Heart right ventricle (tissue), 16 donors: ENCODE measurements at places on chromosomes 12 and 14. TPM values are rescaled to one million over a fixed set of nuclear protein-coding genes. Genes with fewer than 3 reads are reported as not detected.

GRCh38 chr12:122028165-122028904 is 6.7 kb downstream of the BCL7A start:
- no peak for DNase-seq

GRCh38 chr12:117363953-117364486 is 2.6 kb upstream of the NOS1 start:
- no peak for DNase-seq

- no peak for DNase-seq
Observed at GRCh38 chr12:130266751-130267150, 70.9 kb upstream of the PIWIL1 start.

DNA sequence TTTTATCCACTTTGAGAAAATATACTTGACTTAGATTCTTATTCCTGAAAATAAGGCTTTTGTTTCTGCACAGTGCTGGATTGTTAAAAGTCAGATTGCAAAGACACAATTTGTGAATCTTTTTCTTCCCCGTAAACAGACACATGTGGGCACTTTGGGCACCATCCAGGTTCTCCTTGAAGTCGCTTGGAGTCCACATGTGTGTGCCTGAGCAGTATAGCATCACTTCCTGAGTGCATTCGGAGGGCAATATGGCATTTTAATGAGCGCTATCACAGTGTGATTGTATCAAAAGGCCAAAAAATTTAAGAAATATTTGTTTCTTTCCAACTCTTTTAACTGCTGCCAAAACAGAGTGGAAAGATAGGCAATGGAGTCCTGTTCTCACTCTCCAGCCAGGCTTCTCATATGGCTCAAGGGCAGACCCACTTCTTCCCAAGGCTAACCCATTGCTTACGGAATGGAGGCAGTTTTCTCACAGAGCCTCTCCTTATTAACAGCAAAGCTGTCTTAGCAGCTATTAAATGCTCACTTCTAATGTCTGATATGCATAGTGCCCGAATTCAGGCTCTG is 397.1 kb downstream of the EGLN3 start:
- no peak for DNase-seq

DNA sequence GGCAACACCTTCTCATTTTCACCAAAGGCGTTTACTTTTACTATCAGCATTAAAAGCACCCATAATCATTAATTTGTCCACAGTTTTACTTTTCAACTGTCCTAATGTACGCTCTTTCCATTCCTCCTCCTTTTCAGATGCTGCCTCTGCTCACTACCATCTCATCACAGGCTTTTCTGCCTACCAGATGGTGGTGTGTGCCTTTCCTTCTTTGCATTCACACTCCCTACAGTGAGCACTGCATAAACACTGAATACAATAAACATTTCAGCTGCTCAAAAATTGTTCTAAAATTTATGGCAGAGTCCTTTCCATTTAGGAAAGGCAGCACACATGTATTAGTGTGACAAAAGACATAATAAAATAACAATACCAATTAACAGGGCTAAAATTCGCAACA is 435.7 kb downstream of the GXYLT1 start:
- DNase-seq: no peak

DNA sequence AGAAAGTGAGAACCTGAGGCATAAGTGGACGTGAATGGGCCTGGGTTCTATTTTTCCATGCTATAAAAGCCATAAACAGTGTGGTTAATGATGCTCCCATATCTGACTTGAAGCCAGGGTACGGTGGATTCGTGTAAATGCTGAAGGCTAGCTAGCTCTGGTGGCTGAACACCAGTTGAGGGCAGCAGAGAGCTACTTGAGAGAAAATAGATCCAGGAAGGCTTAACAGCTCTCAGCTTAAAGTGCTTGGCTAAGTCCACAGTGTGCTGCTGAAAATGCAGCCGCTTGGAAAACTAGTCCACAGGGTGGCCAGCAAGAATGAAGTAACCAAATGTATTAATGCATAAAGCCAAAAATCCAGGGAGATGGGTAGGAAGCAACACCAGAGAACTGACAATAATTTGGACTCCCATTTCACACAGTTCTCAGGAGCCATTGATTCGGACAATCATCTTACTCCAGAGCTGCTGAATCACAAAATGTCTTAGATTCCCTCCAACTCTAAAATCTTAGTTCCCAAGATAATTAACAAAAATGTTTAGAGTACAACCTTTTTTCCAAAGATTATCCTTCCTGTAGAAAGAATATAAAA is 15.0 kb upstream of the FOXG1 start:
- DNase-seq: no peak

- DNase-seq: no peak
Observed at GRCh38 chr12:30930238-30930637, 3.7 kb downstream of the TSPAN11 start.

DNA sequence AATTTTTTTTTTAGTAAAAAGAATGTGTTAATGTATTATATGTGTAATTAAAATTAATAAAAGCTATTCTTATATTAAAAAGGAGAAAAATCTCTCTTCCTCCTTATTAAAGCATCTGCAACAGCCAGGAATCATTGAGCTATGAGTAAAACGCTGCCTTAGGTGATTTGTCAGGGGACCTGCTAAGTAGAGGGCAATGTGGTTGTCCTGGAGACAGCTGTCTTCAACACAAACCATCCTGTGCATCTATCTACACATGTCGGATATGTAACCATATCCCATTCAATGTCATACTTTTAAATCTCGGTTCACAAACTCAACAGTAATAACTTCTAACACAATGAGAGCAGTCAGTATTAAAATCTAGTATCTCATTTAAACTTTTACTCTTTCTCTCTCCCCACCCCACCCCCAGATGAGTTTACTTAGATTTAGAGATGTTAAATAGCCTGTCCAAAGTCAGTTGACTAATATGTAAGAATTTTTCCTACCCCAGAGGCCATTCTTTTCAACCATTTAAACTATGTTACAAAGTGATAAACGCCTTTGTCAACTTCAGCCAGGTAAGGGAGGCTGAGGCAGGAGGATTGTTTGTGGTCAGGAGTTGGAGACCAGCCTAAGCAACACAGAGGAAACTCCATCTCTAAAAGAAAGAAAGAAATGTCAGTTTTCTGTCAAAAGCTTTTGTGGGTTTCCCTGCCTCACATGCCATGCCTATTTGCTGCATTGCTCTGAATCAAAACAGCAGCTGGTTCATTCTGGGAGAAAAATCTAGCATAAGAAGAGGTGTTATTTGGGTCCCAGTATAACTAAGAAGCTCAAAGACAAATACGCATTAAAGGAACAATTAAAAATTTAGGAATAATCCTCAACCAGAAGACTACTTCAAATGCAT is 413.7 kb upstream of the CCDC196 start:
- no peak for DNase-seq

DNA sequence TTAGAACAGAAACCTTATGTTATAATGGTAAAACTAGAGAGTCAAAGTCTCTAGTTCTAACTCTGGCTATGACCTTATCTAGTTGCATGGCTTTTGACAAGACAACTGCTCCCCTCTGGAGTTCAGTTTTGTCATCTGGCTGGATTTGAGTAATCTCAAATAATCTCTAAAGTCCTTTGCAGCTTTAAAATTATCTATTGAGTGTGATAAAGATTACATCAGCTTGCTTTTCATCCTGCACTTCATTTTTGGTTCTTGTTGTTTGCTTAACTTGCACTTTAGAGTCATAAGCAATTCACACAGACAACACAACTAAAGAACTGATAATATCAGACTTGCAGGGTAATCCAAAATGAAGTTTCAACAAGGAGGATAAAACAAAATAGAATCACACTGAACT is 2.3 kb downstream of the AKAP5 start:
- no peak for DNase-seq

DNA sequence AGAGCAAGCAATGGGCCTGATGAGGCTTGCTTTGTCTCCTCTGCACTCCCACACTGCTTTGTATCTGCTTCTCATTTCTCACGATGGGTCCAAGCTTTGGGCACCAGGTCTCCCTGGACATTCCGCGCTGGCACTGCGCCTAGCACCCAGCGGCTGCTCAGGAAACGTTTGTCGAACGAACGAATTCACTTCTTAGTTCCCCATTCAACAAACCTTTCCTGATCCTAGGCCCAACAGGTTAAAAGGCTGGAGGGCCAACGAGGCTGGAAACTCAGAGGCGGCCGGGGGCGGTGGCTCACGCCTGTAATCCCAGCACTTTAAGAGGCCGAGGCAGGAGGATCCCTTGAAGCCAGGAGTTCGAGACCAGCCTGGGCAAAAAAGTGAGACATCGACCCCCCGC is 1.0 kb upstream of the GLRX5 start:
- DNase-seq: no peak

- DNase-seq: no peak
Observed at GRCh38 chr12:56333197-56333678, 562 bp downstream of the PAN2 start.

DNA sequence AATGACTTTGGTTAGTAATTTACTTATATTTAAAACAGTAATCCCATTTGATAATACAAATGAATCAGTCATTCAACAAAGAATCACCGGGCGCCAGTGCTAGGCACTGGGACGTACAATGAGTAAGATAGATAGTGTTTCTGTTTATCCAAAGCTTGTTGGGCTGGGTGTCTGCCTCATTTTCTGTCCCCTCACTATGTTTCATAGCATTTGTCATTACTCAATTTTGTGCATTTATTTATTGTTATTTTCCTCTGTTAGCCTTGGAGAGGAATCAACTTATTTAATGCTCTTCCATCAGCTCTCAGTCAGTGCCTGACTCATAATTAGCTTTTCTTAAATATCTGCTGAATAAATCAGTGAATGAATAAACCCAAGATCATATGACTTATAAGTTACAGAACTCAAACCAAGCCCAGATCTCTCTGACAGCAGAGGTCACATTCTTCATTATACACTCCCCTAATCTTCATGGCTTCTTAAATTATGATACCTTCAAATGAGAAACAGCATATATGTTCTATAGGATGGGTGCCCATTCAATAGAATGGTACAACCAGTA is 86.2 kb downstream of the TSPAN8 start:
- DNase-seq: no peak

DNA sequence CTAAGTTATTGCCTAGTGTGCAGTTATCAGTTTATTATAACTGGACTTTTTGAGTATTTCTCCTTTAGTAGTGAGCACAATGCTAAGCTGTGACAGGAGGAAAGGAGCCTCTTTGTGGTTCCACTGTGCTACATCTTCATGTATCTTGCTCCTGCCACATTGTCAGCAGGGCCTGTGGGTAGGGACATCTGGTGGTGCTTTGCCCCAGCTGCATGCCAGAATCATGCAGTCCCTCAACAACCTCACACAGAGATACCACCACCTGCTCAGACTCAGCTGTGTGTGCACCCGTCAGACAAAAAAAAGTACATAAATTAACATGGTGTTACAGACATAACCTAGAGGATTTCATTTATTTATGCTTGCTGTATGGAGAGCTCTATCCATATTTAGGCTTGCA is 51.1 kb downstream of the MIS18BP1 start:
- no peak for DNase-seq

DNA sequence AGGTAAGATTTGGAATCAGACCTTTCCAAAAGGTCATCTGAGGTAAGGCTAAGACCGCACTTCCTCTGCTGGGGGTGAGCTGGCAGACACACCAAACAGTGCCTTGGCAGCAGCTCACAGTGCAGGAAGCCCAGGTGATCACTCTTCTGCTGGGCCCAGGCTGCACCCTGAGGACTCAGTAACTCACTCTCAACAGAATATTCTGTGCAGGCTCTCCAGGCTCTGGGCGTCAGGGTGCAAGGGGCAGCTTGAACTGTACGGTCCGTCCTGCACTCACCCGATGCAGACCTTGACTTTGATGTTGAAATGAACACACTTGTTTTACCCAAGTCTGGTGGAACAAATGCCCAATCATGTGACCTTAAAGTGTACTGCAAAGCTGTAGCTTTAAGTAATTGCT is 6.0 kb downstream of the ALKBH2 start:
- DNase-seq: no peak

GRCh38 chr12:113573148-113573547 is 101.5 kb upstream of the LHX5 start:
- no peak for DNase-seq

- DNase-seq: no peak
Observed at GRCh38 chr14:68779761-68780323, 13.0 kb downstream of the ZFP36L1 start.

DNA sequence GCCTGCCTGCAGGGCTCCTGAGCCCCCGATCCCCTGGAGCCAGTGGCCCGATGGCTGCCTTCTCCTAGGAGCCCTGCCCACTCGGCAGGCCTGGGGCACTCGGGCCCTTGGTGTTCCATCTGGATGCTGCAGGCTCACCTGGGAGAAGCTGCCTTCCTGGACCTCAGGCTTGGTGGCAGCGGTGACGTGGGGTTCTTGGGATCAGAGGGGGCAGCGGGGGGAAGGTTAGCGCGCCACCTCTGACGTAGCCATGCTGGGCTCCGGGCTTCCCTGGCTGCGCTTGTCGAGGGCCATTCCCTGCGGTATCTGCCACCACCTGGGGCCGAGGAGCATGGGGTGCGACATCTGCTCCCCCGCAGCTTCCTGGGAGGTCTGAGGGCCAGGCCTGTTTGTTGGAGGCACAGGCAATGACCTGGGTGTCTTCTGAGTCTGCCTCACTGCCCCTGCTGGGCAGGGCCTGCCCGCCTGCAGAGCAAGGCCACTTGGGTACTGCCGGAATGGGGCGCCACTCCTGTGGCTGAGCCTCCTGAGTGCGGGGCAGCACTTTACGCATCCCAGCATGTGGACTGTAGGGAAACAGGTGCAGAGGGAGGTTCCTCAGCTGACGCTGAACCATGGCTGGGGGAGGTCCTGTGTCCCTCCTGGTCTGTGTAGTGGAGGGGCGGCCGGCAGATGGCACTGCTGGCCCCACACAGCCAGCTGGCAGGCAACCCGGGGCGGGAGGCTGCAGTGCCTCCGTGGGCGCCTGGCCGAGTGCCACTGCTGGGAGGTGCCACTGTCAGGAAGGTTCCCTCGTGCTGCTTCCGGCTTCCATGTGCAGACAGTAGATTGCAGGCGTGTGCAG is 20.3 kb downstream of the MTA1 start:
- DNase-seq: peak; percentile 21

DNA sequence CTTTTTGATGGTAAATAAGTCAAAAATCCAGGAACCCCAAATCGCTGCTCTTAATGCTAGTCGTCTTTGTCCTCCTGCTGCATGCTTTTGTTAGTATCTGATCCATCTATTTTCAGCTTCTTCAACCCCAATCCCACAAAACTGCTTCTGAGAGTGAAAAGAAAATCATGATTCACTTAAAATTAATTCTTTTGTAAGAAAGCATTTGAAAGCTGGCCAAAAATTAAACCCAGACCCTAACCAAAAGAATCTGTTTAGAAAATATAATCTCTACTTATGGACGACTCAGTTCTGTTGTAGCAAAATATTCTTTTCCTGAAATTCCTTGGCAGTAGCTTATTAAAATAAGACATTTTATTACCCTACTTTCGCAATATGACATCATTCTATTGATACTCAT is 443.6 kb upstream of the SYT1 start:
- no peak for DNase-seq

SELPLG gene
- 0.88 TPM for polyA plus RNA-seq

EFS gene
- polyA plus RNA-seq: 3.7 TPM

LRTM2 gene
- not detected for polyA plus RNA-seq

CCDC197 gene
- polyA plus RNA-seq: 1.3 TPM

PLEKHD1 gene
- 0.15 TPM for polyA plus RNA-seq

NIN gene
- polyA plus RNA-seq: 14.3 TPM

KRT6A gene
- 1.1 TPM for polyA plus RNA-seq

CLEC4A gene
- 2.5 TPM for polyA plus RNA-seq

INHBC gene
- polyA plus RNA-seq: not detected

GNB3 gene
- 1.9 TPM for polyA plus RNA-seq

DERA gene
- 23.8 TPM for polyA plus RNA-seq
